Psoas muscle (tissue), 8 donors: ENCODE measurements at places on chromosomes 6 and 20. TPM values are rescaled to one million over a fixed set of nuclear protein-coding genes. Genes with fewer than 3 reads are reported as not detected.
A peak's percentile ranks its signal among the peaks of the same experiment; 100 is the strongest.

DNA sequence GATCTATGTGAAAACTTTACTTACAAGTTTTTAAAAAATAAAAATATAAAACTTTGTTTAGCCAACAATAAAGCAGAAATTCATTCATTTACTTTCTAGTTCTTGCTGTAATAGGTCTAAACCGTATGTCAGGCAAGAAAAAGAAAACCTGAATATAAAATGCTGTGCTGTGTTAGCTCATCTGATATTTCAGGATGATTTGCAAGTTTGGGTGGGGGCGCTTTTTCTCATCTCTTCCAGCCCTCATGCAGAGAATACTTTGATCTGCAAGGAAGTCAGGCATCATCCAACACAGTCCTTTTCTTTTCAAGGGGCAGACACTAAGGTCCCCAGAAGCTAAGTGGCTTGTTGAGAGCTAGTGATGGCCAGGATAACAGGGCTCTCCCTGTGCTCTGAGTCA is 153.2 kb downstream of the TBC1D7 start:
- DNase-seq = no peak

- no peak for DNase-seq
These were observed 368.2 kb upstream of the CITED2 start for GRCh38 chr6:139742671-139743070.

CAP2 gene
- total RNA-seq = 344 TPM

- peak; percentile 84 for DNase-seq
These were observed 56.5 kb downstream of the CD40 start for GRCh38 chr20:46174469-46175126.

ALDH8A1 gene
- 0.40 TPM for total RNA-seq

DNA sequence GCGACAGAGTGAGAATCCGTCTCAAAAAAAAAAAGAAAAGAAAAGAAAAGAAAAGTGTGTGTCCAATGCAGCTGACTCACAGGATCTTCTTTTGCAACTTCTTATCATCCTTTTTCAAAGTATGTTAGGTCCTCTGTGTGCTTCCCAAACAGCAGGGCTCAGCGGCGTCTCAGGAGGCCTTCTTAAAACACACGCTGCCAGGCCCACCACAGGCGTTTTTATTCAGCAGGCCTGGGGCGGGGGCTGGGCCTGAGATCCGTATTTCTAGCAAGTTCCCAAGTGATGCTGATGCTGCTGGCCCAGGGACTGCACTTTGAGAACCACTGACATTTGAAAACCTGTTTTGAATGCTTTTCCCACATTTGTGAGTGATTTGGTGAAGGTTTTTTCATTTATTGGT is 57.1 kb downstream of the PSMG4 start:
- DNase-seq = peak; percentile 32

CRISP2 gene
- not detected for total RNA-seq

GRCh38 chr6:39452306-39453145 is 130.0 kb upstream of the KCNK16 start:
- no peak for DNase-seq

GRCh38 chr6:121436960-121437850 is 1.8 kb downstream of the GJA1 start:
- peak; percentile 51 for DNase-seq

PLCB1 gene
- 4.2 TPM for total RNA-seq

DNA sequence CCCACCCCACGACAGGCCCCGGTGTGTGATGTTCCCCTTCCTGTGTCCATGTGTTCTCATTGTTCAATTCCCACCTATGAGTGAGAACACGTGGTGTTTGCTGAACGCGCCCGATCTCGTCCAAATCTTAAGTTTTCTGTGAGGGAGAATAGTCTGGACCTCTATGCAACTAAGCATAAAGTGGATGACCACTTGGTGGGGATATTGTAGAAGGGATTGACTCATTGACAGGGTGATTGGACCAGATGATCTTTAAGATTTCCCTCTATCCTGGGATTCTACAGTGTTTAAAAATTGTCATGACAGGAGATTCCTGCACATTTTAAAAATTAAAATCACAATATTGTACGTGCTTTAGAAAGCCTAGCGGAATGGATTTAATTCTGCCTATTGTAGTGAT is 141.3 kb downstream of the TRMT11 start:
- DNase-seq = no peak

- no peak for DNase-seq
These were observed 118.5 kb downstream of the FOXA2 start for GRCh38 chr20:22465622-22466446.

DNA sequence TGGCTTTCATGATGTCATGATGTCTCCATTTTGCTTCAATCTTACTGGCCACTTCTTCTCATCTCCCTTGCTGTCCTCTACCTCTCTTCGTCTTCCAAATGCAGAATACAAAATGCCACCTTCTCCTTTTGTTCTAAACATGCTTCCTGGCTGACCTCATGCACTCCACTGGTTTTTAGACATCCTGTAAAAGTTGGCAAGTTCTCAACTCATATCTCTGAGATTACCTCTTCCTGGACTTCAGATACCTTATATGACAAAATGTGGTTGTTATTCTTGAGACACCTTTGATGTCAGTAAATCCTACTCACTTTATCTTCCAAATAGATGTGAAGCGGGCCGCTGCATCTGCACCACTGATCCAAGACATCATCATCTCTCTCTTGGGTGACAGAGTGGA is 212.7 kb upstream of the FOXA2 start:
- no peak for DNase-seq

DNA sequence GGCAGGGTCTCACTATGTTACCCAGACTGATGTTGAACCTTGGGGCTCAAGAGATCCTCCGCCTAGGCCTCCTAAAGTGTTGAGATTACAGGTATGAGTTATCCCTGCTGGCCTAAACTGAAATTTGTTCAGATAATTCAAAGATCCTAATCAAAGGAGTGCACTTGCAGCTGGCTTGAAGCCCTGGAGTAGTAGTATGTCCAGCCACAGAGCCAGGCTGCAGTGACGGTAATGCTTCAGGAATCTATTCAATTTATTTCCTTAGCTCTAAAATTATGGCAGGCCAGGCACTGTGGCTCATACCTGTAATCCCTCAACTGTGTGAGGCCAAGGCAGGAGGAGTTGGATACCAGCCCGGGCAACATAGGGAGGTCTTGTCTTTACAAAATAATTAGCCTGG is 1.4 kb upstream of the DDX43 start:
- DNase-seq = no peak

GRCh38 chr6:95725344-95725743 is 148.0 kb downstream of the MANEA start:
- no peak for DNase-seq

- peak; percentile 79 for DNase-seq
These were observed 59.0 kb upstream of the QKI start for GRCh38 chr6:163355426-163355991.

DNA sequence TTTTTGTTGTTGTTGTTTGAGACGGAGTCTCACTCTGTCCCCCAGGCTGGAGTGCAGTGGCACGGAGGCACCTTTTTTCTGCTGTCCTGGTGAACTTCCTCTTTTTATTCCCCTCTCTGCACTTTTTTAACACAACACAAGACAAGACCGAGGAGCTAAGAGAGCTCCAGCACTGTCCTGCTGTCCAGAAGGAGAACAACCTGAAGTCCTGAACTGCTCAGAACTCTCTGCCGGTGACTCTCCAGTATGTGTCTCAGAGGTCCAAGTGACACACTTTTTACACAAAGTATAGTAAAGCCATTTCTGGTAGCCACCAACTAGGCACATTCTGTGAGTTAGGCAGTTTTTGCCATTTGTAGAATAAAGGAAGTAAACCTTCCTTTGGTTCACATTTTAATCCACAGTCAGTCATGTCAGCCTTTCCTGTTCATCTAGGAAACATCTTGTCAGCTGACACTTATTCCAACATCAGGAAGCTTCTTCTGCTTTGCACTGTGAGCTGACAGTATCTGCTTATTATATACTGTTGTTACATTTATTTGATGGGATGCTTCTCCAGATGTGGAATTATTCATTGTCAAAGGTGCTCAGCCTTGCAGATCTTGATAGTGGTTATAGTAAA is 28.1 kb upstream of the TXNDC5 start:
- DNase-seq = no peak

DNA sequence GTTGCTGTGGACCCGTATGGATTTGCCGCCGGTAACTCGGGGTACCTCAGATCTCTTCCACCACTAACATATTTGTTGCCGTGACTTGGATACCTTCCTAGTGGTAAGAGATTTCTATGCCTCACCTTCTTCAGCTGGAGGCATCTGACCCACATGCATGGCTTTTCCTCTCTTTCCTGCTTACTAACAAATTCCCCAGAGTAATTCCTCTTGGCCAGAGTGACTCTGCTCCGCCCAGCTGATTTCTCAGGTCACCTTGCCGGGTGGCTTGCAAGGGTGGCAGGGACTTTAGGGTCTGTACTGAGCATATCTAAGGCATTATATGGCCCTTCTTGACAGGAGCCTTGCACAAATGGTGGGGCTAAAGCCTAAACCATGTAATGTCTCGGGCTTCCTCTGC is 38.2 kb downstream of the FAM184A start:
- no peak for DNase-seq

PGC gene
- total RNA-seq = not detected

BEND6 gene
- 0.21 TPM for total RNA-seq

TMEM242 gene
- 12.7 TPM for total RNA-seq

DNA sequence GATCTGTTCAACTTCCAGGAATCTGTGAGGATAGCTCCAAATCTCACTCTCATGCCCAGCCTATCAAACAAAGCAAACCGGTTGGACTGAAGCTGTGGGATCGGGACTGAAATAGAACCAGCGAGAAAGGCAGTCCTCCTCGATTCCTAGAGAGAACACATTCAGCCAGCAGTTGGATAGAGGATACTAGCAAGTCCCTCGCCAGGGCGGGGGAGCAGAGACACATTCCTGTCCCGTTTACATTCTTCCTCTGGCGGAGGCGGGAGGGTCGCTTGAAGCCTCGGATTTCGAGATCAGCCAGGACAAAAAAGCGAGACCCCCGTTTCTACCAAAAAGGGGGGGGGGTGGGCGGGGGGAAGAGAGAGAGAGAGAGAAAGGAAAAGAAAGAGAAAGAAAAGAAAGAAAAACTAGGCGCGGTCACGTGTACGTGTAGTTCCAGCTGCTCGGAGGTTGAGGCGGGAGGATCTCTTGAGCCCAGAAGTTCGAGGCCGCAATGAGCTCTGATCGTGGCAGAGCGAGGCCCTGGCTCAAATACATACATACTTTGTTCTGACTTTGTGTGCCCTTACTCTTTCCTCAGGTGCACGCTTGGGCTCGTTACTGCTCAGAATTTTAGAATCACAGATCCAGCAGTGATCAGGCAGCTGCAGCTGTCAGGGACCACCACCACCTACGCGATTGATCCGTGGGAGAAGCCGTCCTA is 19.5 kb downstream of the ZNF311 start:
- DNase-seq = peak; percentile 75
